Mesothelial cell of epicardium (in vitro differentiated cells): ENCODE measurements at places on chromosomes 3 and 15.

DNA sequence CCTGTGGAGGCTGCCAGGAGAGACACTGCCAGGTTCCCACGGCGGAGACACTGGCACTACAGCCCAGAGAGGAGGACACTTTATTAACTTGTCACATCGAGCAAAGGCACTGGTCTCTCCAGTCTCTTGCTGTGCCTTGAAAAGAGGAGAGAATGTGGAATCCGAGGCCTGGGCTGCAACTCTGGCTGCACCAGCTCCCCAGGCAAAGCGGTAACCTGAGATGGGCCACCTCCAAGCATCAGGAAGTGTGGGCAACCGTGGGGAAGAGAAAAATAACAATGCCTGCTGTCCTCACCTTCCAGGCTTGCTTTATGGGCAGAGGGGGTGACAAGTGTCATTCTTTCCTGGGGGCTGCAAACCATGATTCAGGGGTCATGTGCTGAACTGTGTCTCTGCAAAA, 91.6 kb upstream of the RGMA start:
- DNase-seq: no peak

GRCh38 chr15:83090465-83090864, 17.0 kb upstream of the TM6SF1 start:
- no peak for DNase-seq

GRCh38 chr3:159130108-159130507, 328.3 kb downstream of the MFSD1 start:
- no peak for DNase-seq

DNA sequence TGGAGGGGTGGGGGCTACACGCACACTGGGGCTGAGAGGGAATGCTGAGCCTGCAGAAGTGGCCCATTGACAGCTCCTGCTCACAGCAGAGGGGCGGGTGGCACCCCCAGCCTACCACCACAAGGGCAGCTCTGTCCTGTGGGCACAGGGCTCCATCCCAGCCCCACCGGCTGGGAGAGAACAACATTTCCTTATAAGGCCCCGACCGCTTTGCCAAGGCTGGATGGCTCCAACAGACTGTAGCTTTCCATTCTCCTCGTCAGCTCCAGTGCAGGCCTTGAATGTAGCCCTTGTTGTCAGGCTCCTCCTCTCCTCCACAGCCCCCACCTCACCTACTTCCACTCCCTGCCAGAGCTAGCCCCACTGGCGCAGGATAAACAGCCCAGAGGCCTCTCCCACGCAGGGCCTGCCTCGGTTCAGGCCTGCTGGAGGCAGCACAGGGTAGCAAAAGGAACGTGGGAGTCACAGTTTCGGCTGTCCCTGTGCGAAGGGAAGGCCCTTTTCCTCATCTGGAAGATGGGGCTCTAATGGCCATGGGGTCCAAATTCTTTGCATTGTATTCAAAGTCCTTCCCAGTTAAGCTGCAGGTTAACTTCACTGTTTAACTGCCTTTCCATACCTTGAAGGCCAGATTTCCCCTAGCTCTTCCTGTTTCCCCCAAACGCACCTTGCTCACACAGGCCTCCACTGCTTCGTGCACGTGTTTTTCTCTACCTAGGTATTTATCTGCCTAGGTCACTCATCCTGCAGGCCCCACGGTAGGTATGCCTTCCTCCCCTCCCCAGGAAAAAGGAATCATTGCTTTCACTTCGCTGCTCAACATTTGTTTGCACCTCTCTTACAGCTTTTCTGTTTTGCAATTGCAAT, 101.6 kb upstream of the LPP start:
- peak; percentile 53 for DNase-seq

- DNase-seq: no peak
These were observed 88.6 kb downstream of the KLF13 start for GRCh38 chr15:31415201-31415600.

DNA sequence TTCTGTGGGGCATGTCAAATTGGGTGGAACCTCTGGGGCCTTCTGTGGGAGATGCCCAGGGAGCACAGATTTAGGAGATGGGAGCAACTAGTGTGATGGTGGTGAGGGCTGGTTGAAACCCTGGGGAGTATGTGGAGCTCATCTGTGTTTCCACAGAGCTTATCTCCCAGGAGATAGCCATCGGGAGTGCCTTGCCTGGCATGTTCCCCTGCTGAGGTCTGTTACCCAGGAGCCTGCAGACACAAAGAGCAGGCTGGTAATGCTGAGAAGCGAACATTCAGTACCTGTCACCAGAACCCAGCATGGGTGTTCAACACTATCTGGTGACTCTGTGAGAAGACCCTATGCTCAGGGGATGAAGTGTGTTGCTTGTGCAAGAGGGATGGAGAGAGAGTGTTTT, 85.0 kb downstream of the CLSTN2 start:
- no peak for DNase-seq

DNA sequence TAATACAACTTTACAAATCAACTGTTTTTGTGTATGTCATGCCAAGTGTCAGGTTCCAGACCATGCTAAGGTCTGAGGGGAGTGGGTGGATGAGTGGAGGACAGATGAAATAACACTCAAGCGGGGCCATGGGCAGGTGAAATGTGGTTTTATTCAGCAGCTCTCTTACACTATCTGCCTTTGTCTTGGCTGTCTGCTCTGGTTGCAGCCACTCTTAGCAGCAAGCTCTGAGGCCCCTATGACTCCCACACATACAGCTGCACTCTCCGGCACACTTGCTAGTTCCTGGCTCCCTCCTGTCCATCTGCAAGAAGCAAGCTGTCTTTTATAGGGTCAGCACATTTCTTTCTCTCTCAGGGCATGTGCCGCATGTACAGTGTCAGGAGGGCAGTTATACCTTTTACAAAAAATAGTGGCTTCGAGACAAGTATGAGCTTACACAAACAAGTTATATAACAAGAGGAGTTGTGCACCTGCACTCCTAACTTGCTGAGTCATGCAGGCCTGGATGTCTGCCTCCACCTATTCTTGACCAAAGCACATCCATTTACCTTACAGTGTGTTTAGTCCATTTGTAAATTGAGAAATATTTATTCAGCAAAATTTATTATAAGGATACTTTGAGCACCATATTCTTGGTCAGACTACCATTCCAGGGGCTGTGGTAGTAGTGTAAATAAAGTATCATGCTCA, 683.7 kb upstream of the CBLB start:
- DNase-seq: no peak

DNA sequence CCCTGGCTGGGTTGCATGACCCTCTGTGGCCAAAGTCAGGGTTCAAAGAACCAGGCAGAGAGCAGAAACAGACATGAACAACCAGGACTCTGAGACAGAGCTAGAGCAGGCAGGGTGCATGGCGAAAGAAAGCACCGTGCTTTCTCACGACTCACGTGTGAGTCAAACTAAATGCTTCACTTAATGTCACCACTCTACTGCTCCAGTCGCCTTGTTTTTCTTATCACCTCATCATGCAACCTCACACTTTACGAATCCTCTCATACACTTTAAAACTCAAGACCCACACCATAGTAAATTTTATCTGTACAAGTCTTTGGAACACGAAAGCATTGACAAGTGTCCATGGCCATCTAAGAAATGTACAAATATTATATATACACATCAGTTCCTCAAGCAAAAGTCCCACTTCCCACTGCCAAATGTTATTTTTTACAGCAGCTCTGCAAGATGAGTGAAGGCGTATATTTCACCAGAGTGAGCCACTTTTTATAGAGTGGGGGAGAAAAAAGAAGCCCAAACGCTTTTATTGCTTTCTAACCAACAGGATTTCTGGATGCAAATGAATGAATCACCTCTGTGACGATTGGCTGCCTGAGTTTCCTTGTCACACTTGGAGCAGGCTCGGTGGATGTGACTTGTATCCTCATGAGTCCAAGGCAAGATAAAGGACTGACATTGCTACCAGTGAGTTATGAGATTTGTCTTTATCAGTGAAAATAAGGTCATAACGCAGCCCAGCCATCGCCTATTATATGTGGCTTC, 16.0 kb upstream of the MEGF11 start:
- no peak for DNase-seq

DNA sequence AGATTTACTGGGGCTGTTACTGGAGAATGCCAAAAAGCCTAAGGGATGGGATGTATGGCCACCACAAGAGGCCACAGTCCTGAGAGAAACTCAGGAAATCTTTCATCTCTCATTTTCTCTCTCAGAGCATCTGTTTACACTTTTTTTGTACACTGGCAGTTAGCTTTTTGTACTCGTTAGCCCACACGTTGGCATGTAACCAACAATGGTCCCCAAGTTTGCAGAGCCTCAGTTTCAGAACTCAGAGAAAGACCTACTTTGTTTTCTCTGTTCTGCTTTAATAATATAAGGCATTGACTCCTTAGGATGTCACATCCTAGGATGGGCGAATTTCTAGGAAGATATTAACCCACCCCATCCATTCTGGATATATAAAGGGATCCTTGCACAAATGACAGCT, 183.5 kb downstream of the SUCNR1 start:
- no peak for DNase-seq

- DNase-seq: no peak
These were observed 5.7 kb upstream of the CNTN6 start for GRCh38 chr3:1087066-1087560.

GRCh38 chr15:89243046-89243690, 611 bp upstream of the FANCI start:
- no peak for DNase-seq

GRCh38 chr3:98556164-98557130, 24.7 kb downstream of the GPR15 start:
- DNase-seq: no peak

DNA sequence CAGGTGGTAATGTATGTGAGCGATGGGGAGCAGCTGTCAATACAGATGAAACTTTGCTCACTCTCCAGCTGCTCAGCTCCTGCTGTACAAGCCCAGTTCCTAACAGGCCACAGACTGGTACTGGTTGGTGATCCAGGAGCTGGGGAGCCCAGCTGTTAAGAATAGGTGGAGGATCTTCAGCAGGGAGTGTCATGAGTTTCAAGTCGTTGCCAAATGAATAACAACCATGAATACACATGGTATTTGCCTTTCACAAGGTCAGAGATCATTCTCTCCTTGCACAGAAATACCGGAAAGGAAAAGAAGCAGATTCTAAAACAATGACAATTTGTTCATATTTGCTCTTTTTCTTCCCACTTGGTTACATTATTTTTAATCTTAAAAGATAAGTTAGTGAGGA, 5.1 kb downstream of the PLSCR1 start:
- DNase-seq: no peak

DNA sequence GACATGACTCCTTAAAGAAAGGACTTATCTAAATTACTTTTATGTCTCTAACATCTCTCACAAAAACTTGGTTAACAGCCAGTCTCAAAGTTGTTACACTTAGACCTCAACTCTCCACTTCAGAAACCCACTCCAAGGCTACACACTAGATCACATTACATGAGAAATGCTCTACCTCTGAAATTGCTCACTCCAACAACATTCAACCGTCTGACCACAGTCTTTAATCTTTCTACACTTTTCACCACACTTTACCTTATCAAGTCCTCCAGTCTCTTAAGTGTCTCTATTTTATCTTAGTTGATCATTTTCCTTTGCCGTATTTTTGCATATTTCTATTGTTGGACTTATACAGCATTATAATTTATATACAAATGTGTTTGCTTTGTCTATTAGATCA, 5.8 kb downstream of the SLC12A6 start:
- no peak for DNase-seq

- DNase-seq: no peak
These were observed 8.8 kb upstream of the SLC6A6 start for GRCh38 chr3:14393440-14394106.

DNA sequence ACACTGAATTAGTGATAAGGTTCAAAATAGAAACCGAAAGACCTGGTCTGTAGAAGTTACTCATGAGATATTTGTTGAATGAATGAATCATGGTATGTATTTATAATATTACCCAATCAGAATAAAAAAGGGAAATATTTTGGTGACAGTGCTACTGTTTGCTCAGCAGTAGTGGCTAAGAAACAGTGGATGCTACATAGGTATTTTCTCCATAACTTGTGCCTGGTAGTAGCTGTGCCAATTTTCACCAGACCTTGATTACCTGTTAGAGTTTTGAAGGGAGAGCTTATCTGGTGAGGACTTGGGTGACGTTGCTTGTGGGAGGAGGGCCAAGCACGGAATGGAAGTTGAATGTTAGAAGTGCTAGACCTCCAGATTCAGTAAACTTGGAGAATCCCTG, 14.3 kb downstream of the LIMD1 start:
- no peak for DNase-seq

DNA sequence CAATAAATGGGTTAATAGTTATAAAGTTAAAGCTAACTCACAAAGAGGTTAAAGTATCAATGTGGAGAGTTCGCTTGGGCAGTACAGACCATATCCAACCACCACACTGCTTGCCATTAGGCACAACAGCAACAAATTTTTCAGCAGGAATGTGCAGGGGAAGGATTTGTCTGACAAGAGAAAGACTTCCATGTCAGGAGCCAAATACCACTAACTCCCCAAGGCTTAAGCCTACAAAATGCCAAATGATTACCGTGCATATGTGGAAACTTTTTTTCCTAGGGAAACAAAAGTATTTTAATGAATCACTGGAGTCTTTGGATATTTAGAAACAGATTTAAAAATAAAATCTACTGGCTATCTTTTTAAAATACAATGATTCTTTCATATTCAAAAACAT, 8.1 kb downstream of the VGLL3 start:
- no peak for DNase-seq

GRCh38 chr15:88646088-88646405, 7.2 kb downstream of the ISG20 start:
- no peak for DNase-seq

GRCh38 chr3:34212656-34213055, 414.2 kb downstream of the PDCD6IP start:
- no peak for DNase-seq

- DNase-seq: no peak
These were observed 59.0 kb downstream of the CTNNB1 start for GRCh38 chr3:41258239-41258800.

DNA sequence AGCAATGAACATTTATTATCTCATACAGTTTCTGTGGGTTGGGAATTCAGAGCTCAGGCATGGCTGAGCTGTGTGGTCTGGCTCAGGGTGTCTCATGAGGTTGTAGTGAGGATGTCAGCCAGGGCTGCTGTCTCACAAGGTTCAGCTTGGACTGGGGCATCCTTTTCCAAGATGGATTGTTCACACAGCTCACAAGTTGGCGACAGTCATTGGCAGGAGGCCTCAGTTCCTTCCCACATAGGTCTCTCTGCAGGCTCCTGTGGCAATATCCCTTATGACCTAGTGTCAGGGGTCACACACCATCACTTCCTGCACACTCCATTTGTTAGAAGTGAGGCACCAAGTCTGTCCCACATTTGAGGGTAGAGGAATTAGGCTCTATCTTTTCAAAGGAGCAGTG, 56.0 kb downstream of the RPLP1 start:
- no peak for DNase-seq

GRCh38 chr3:162376761-162377160, 880.2 kb downstream of the OTOL1 start:
- DNase-seq: no peak
